ENCODE measurements at places on chromosomes 7 and 10.

DNA sequence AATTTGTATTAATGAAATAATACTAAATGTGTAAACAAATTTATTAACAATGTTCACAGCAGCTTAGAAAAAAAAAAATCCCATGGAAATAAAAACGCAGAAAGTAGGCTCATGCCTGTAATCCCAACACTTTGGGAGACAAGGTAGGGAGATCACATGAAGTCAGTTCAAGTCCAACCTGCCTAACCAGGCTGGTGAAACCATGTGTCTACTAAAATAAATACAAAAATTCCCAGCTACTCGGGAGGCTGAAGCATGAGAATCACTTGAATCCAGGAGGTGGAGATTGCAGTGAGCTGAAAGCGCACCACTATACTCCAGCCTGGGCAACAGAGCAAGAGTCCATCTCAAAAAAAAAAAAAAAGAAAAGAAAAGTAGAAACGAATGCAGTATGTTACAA lies 36.2 kb downstream of the LARP4B start:
- no peak for DNase-seq

DNA sequence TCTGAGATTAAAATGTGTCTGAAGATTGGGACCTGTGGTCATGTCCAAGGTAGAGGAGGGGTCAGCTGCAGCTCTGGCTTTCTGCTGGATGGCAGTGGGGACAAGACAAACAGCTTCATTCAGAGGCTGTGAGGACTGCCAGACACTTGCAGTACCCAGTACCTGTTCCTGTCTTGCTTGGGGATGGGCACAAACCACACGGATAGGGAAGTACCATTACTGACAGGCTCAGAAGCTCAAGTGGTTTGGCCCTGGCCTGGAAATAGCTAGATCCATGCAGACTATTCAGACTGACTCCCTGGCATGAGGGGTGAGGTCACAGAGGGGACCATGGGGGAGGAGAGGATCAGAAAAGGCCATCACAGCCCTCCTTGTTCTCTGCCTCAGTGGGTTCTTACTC lies 56.0 kb upstream of the COMTD1 start:
- no peak for DNase-seq

- no peak for DNase-seq
Measured at GRCh38 chr7:11935905-11936304, 103.9 kb upstream of the THSD7A start.

- DNase-seq = no peak
Measured at GRCh38 chr7:12607134-12607533, 36.6 kb downstream of the SCIN start.

DNA sequence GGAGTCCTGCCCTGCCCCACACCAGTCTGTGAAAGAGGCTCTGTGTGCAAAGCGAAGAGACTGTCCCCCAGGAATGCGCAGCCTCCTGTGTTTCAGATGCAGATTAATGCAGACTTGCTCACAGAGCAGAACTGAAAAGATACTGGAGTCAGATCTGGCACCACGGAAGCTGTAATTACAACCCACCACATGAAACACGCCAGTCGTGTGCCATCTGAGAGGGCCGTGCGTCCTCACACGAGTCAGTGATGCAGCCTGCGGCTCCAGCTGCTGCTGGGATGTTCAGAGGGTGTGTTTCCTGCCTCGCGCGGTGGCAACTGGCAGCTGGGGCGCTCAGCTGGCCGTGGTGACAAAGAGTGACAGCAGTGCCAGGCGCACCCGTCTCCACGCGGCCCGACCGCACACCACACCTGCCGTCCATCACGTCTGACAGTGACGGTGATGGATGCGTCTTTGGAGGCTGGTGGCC lies 50.0 kb downstream of the NKX6-2 start:
- no peak for DNase-seq

DNA sequence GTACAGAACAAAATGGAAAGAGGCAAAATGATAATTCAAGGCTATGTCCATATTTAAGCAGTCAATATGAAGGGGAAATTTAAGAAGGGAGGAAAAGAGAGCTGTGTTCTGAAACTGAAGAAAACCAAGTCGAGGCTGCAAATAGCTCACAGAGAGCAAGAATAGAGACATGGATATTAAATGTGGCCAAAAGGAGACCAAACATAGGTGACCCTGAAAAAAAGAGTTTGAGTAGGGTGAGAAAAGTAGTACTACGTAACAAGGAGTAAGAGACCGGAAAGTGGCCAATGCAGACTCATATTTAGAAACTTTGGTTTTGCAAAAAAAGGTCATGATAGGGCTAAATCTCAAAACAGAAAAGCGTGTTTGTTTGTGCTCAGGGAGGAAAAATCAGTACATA lies 84.6 kb downstream of the GNAT3 start:
- DNase-seq = no peak

DNA sequence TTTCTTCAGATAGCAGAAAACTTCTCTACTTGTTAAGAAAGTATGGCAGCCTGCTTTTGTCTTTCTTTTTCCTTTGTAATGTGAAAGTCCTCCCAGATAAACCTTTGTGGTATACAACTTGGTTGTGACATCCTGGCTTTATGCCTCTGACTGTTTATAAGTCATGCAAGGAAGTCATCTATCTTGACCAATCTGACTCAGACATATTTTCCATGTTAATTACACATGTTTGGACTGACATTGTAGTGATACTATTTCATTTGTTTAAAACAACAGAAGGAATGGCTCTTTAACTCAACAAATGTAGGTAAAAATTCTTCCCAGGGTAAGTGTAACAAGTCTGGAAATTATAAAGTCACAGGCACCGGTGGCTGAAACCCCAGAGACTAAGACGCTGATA lies 341.6 kb upstream of the MEOX2 start:
- DNase-seq = no peak

GRCh38 chr7:155466142-155466813 lies 8.3 kb downstream of the EN2 start:
- DNase-seq = no peak

DNA sequence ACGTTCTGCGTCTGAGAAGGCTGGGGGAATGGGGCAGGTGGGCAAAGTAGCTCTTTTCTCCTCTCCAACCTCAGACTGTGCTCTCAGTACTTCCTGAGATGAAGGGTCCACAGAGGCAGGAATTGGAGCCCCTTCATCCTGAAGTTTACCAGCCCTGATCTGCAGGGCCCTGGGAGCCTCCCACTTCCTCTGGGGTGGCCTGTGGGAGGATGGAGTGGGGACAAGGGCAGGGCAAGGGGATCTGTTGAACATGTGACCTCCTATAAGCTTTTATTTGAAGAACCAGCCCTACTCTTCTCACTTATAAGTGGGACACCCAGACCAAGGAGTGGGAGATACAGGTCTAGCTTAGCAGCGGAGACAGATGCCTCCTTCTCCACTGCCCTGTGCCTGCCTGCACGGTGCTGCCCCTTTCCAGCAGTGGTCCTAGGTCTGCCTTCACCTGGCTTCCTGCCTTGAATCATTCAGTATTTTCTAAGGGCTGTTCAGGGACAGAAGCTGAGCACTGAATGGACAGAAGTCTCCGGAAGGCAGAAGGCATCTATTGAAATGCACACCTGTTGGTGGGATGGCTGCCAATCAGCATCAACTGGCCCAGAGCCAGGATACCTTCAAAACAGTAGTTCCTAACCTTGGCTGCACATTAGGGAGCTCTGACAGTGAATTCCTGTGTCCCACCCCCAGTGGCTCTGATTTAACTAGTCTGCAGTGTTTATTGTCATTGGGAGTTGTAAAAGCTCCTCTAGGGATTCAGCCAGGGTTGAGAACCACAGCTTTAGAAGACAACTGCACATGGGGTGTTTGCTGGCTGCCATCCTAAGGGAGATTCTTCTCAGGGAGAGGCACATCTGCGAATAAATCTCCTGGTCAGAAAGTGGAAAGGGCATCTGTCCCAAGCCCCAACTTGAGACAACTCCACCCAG lies 2.7 kb upstream of the ARHGAP22 start:
- no peak for DNase-seq

DNA sequence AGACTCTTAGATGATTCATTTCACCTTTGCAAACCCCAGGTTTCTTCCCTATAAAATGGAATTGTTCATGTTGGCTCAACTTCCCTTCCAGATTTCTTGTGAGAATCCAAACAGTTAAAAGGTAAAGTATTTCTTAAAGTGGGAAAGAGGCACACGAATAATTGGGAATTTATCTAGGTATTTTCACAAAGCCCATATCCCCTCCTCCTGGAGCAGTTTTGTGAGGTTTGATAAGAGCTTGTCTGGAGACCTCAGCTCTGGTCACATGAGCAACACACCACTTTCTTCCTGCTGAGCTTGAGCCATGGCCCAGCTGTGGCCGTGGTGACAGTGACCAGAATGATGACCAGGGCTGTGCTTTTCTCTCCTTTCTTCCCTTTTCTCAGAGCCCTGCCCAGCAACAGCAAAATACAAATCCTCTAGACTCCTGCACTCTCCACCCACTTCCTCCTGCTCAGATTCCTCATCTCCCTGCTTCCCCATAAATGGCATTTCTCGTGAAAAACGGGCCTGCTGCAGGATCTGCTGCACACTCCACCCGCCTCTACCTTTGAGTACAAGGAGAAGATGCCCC lies 87.7 kb downstream of the PIK3CG start:
- no peak for DNase-seq

Measured in GM10248 (cell line).